ENCODE measurements at places on chromosomes 12 and 14. TPM values are rescaled to one million over a fixed set of nuclear protein-coding genes. Genes with fewer than 3 reads are reported as not detected.

Gene APOF
- 23.9 TPM for polyA plus RNA-seq

Gene OTOGL
- polyA plus RNA-seq = not detected

Gene DHH
- not detected for polyA plus RNA-seq

Gene PAPOLA
- 151 TPM for polyA plus RNA-seq

Gene PMCH
- polyA plus RNA-seq = not detected

Gene CCDC175
- not detected for polyA plus RNA-seq

Gene SMIM41
- 0.07 TPM for polyA plus RNA-seq

Gene OVCH1
- polyA plus RNA-seq = not detected

Gene ERP27
- polyA plus RNA-seq = 1.6 TPM

Gene PPP4R4
- polyA plus RNA-seq = 9.5 TPM

Gene POTEM
- not detected for polyA plus RNA-seq

Gene C12orf54
- not detected for polyA plus RNA-seq

Gene GUCY2C
- polyA plus RNA-seq = 0.09 TPM

Gene TAPBPL
- 14.0 TPM for polyA plus RNA-seq

Gene TPPP2
- polyA plus RNA-seq = 1.7 TPM

Gene ASB2
- 4.1 TPM for polyA plus RNA-seq

Gene JDP2
- 9.0 TPM for polyA plus RNA-seq

Gene TCTN2
- polyA plus RNA-seq = 3.9 TPM

Gene RTN1
- polyA plus RNA-seq = 0.21 TPM

Gene ACOT6
- polyA plus RNA-seq = 0.24 TPM

Gene ANO2
- 0.10 TPM for polyA plus RNA-seq

Gene SMOC1
- polyA plus RNA-seq = 35.6 TPM

Gene PZP
- 0.50 TPM for polyA plus RNA-seq

Gene FANCM
- 2.6 TPM for polyA plus RNA-seq

Gene SLC5A8
- not detected for polyA plus RNA-seq

Gene ST8SIA1
- not detected for polyA plus RNA-seq

Gene SLC8A3
- 0.01 TPM for polyA plus RNA-seq

Gene TCL1A
- polyA plus RNA-seq = not detected

Gene MDGA2
- not detected for polyA plus RNA-seq

Gene CCDC38
- 0.32 TPM for polyA plus RNA-seq

Gene PIANP
- polyA plus RNA-seq = not detected

Gene NRL
- 3.4 TPM for polyA plus RNA-seq

Gene GCH1
- polyA plus RNA-seq = 13.7 TPM

Gene BEGAIN
- polyA plus RNA-seq = not detected

Gene PRB2
- not detected for polyA plus RNA-seq

Gene GLIPR1L1
- polyA plus RNA-seq = not detected

Gene KLRC2
- polyA plus RNA-seq = 0.22 TPM

Gene CCNB1IP1
- 101 TPM for polyA plus RNA-seq

Gene CLEC2A
- not detected for polyA plus RNA-seq

Gene LRFN5
- not detected for polyA plus RNA-seq

Gene DEPDC4
- polyA plus RNA-seq = 2.2 TPM

Gene KRT71
- not detected for polyA plus RNA-seq

Gene LRP1-AS
- not detected for polyA plus RNA-seq

All from HepG2 (cell line).